ENCODE measurements at places on chromosomes 1 and 21.

DNA sequence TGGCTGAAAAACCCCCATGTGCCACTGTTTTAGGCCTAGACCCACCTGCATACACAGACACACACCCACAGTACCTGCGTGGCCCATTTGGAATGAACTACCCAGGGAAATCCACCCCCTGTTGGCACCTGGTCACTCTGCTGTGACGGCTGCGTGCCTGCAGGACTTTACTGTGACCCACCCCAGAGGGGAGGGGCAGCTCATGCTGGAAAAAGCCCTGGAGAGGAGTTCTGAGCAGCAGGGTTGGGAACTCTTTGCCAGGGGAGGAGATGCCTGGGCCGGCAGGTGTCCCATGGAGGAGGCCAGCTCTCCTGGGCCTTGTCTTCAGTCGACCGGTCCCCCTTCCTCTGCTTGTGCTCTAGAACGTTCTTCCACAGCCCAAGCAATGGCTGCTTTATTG, 87.3 kb upstream of the CSF3R start:
- no peak for DNase-seq

DNA sequence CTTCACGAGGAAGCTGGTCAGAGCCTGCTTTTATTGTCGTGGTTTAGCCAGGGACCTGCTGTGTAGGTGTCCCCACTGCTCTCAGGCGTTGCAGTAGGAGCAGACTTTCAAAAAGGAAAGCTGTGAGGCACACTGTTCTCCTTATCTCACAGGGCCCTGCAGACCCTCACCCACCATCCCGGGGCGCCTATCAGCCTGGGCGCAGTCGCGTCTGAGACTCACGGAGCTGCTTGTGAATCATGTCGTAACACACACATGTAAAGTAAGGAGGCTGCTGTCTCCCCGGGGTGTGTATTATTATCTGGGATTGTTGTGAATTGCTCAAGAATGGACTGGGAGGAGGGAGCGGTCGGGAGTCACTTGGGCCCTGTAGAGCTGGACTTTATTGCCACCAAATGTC, 17.4 kb downstream of the AJAP1 start:
- DNase-seq = no peak

DNA sequence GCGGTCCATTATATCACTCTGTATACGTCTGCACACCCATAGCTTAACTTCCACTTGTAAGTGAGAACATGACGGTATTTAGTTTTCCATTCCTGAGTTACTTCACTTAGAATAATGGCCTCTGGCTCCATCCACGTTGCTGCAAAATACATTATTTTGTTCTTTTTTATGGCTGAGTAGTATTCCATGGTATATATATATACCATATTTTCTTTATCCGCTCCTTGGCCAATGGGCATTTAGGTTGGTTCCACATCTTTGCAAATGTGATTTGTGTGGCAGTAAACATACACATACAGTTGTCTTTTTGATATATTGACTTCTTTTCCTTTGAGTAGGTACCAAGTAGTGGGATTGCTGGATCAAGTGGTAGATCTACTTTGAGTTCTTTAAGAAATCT, 245.1 kb downstream of the NFIA start:
- DNase-seq = no peak

DNA sequence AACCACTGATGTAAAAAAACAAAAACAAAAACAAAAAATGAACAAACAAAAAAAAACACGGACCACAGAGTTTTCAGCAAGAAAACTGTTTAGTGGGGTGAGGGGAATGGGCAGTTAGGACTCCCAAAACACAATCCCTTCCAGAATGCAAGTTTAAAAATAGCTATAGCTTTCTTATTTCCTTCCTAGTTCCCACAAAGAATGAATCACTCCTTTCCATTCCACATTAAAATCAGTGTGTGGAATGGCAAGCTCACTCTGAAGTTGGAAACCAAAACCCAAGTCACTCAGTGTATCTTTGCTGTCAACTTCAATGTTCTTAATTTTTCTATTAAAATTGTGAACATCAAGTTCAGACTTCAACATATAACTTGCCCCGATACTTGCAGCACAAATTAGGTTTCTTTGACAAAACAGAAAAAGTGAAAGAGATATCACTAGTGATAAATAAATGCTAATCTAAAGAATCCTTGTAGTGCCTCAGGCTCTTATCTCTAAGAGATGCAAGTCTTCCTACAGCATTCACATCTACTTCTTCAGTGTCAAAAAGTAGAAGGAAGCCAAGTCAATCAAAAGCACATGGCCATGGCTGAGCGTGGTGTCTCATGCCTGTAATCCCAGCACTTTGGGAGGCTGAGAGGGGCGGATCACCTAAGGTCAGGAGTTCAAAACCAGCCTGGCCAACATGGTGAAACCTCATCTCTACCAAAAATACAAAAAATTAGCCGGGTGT, 45.5 kb downstream of the TOR3A start:
- no peak for DNase-seq

- DNase-seq = no peak
Observed at GRCh38 chr1:47991187-47991586, 6.0 kb downstream of the TRABD2B start.

GRCh38 chr1:26797627-26798026, 9.9 kb downstream of the PIGV start:
- DNase-seq = no peak
